ENCODE measurements at places on chromosomes 5 and 9. TPM values are rescaled to one million over a fixed set of nuclear protein-coding genes. Genes with fewer than 3 reads are reported as not detected.

The TLR4 gene
- total RNA-seq: 0.07 TPM

The LECT2 gene
- total RNA-seq: not detected

The DENND4C gene
- 35.7 TPM for total RNA-seq

The C9orf72 gene
- total RNA-seq: 27.6 TPM

The CYSTM1 gene
- total RNA-seq: 55.5 TPM

The PPP3R2 gene
- total RNA-seq: not detected

The PRR16 gene
- 0.67 TPM for total RNA-seq

The SH3GL2 gene
- 0.67 TPM for total RNA-seq

The UBTD2 gene
- total RNA-seq: 29.2 TPM

The ELP1 gene
- total RNA-seq: 28.9 TPM

The MEGF10 gene
- 12.4 TPM for total RNA-seq

The CDC20B gene
- total RNA-seq: not detected

The CD274 gene
- total RNA-seq: 0.26 TPM

The HMGXB3 gene
- 30.7 TPM for total RNA-seq

The PCDHB7 gene
- total RNA-seq: not detected

The PCDHA12 gene
- 2.3 TPM for total RNA-seq

The FOXD4 gene
- total RNA-seq: 0.26 TPM

The CERT1 gene
- 16.8 TPM for total RNA-seq

The HNRNPK gene
- 572 TPM for total RNA-seq

The MARCOL gene
- total RNA-seq: not detected

The FNIP1 gene
- 21.5 TPM for total RNA-seq

The SLCO4C1 gene
- total RNA-seq: 1.7 TPM

The REEP5 gene
- total RNA-seq: 34.5 TPM

The PSAT1 gene
- total RNA-seq: 224 TPM

The PCDHA4 gene
- total RNA-seq: 7.6 TPM

The ZNF366 gene
- total RNA-seq: not detected

The EIF4E1B gene
- 0.33 TPM for total RNA-seq

The C5orf58 gene
- 4.3 TPM for total RNA-seq

The ARID3C gene
- not detected for total RNA-seq

The MELK gene
- total RNA-seq: 71.4 TPM

The PALM2AKAP2 gene
- 1.1 TPM for total RNA-seq

The AJM1 gene
- total RNA-seq: 0.52 TPM

The SLC6A7 gene
- total RNA-seq: not detected

Data from H7 (cell line).